ENCODE measurements at places on chromosomes 1 and 21.
A peak's percentile ranks its signal among the peaks of the same experiment; 100 is the strongest.

- DNase-seq = no peak
Observed at GRCh38 chr1:12170263-12170671, 3.5 kb downstream of the TNFRSF1B start.

GRCh38 chr21:38806942-38807284 is 1.2 kb downstream of the ETS2 start:
- DNase-seq = no peak

GRCh38 chr21:38944903-38945302 is 139.2 kb downstream of the ETS2 start:
- DNase-seq = no peak

DNA sequence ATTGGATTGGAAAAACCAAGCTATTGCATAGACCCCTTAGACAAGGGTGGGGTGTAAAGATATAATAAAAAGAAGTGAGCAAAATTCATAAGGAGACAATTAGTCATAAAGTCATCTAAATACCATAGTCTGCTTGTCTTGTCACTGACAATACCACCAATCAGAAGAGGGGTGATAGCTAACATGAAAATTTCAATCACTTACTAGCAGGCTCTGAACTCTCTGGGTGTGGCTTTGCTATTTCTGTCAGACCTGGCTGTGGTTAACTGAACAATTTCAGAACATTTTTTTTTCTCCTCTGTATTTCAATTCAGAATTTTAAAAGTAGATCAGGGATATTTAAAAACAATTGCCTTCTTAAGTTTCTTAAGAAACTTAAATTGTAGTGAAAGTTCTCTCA is 158.5 kb upstream of the PRMT6 start:
- no peak for DNase-seq

- DNase-seq = no peak
Observed at GRCh38 chr1:197065559-197065958, 1.5 kb downstream of the F13B start.

- no peak for DNase-seq
Observed at GRCh38 chr1:236543065-236543669, 19.4 kb downstream of the LGALS8 start.

GRCh38 chr1:25771221-25772114 is 28.5 kb upstream of the SELENON start:
- peak; percentile 40 for DNase-seq

DNA sequence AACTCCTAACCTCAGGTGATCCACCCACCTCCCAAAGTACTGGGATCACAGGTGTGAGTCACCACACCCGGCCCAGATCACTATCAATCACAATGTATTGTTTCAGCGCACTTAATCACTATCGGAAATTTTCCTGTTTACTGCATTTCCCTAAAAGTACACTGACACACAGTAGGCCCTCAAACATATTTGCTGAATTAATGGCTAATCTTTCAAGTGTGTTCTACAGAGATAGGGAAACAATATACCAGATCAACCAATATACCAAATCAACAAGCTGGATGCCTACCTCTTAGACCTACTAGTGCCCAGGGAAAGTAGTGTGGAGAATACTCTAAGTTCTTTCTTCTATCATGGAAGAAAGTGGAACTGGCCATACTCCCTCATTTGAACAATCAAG is 17.1 kb downstream of the UBR4 start:
- DNase-seq = no peak

GRCh38 chr1:224727351-224728289 is 111.5 kb downstream of the CNIH3 start:
- DNase-seq = no peak

- no peak for DNase-seq
Observed at GRCh38 chr1:61230523-61230922, 148.2 kb downstream of the NFIA start.

- DNase-seq = no peak
Observed at GRCh38 chr1:209600541-209600940, 17.0 kb downstream of the CAMK1G start.

DNA sequence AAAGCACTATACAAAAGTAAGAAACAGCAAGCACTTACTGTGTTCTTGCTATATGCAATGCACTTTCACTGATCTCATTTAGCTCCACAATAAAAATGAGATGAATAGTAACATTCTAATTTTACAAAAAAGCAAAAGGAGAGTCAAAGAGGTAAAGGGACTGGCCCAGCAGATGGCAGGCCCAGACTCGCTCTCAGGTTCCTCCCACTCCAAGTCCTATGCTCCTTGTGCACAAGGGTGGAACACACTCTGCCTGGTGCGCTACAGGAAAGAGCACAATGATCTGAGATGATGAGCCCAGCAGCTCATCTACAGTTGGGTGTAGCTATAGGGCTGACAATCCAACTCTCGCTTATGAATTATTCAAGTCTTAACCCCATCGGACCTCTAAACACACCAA is 94.1 kb upstream of the LYST start:
- no peak for DNase-seq

DNA sequence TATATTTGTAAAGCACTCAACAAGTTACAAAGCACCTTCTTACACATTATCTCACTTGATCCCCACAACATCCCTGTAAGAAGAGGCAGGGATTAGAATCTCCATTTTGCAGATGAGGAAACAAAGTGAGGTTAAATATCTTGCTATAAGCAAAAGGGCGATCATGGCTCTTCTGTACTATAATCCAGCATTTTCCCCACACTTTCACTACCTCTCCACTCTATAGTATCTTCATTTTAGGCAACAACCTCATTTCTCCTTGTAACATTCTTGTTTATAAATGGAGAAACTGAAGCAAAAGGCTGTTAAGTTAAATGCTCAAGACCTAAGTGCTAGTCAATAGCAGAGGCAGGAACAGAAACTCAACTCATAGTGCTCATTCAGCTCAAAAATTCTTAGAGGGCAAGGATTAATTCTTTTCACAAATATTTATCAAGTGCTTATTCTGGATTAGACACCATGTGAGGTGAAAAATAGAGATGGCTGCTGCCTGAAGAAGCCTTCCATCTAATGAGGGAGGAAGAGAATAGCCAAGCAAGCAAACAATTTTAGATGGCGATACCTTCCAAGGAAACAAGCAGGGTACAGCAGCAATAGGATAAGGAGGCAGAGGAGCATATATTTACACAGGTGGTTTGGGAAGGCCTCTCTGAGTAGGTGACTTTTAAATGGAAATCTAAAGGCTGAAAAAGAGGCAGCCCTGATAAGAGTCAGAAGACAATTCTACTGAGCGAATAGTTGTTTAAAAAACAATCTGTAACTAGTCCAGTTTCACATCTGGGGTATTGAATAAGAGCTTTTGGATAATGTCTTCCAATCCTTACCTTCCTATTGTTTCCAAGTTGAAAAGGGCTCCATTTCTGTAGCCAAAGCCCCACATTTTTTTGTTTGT is 3.5 kb downstream of the ERRFI1 start:
- DNase-seq = no peak

- no peak for DNase-seq
Observed at GRCh38 chr1:10415211-10415930, 14.9 kb upstream of the CENPS start.

DNA sequence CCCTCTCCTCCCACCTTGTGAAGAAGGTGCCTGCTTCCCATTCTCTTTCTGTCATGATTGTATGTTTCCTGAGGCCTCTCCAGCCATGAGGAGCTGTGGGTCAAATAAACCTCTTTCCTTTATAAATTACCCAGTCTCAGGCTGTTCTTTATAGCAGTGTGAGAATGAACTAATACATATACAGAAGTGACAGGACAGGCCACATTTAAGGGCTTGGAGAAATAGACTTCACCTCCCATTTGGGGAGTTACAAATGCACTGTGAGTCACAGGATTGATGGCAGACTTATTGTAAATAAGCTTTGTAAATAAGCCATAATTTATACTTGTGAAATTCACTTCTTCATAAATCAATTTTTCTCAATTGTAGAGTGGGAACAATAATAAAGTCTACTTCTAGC is 543.3 kb downstream of the LRRIQ3 start:
- DNase-seq = no peak

DNA sequence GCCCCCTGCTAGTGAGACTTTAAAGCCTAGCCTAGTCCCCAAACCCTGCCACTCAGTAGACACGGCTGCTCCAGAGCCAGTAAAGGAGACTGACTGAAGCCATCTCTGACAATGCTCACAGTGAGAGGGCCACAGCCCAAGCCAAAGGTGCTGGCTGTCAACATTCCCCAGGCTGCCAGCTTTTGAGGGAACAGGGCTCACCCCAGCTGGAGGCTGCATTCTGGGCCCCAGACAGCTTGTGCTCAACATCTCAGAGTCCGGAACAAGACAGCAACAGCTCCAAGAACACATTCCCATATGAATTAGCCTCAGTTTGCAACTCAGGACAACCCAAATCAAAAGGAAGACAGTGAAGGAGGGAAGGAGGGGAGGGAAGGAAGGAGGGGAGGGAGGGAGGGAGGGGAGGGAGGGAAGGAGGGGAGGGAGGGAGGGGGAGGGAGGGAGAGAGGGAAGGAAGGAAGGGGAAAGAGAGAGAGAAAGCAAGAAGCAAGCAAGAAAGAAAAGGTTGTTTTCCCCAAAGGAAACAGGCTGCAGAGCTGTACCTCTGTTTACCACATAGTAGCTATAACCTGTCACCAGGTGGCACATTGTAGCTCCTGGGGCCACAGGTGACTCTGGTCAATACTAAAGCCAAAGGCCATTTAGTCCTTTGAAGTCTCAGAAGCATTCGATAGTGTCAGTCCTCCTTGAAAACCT is 5.4 kb downstream of the ARTN start:
- DNase-seq = no peak

GRCh38 chr1:212635141-212635631 is 26.6 kb downstream of the ATF3 start:
- DNase-seq = no peak

- no peak for DNase-seq
Observed at GRCh38 chr1:58964880-58965279, 181.0 kb upstream of the JUN start.

DNA sequence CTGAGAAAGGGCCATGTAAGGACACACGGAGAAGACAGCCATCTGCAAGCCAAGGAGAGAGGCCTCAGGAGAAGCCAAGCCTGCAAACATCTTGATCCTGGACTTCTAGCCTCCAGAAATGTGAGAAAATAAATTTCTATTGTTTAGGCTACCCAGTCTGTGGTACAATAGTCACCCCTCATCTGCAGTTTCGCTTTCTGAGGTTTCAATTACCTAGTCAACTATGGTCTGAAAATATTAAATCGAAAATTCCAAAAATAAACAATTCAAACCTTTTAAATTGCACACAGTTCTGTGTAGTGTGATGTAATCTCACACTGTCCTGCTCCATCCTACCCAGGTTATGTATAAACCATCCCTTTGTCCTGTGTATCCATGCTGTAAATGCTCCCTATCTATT is 52.6 kb downstream of the ZNF644 start:
- DNase-seq = no peak

DNA sequence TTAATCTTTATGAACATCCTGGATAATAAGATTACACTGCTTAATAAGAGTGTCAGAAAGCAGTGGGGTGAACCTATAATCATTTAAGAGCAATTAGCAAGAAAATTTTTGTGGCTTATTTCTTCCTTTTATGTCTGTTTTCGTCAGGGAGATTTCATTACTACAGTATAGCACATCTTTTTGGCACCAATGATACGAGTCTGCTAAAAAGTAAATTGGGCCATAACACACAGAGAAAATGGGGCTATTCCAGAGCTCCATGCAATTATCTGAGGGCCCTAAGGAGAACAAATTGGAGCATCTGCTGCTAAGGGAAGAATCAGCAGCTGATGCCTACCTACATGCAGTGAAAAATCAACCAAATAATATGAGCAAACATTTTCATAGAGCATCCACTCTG is 330.3 kb upstream of the NCAM2 start:
- no peak for DNase-seq

DNA sequence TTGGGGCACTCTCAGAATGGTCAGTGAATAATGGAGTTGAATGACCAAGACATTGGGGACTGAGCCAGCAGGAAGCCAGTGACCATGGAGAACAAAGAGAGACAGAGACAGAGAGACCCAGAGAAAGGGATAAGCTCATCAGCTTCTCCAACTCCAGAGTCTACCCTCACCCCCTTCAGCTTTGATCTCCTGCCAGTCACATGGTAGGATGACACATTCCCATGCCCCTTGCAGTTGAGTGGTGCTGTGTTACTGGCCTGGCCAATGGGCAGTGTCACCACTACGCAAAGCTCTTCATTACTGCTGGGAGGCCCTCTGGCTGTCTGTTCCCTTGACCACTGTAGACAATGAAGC is 643.5 kb downstream of the AJAP1 start:
- DNase-seq = no peak

DNA sequence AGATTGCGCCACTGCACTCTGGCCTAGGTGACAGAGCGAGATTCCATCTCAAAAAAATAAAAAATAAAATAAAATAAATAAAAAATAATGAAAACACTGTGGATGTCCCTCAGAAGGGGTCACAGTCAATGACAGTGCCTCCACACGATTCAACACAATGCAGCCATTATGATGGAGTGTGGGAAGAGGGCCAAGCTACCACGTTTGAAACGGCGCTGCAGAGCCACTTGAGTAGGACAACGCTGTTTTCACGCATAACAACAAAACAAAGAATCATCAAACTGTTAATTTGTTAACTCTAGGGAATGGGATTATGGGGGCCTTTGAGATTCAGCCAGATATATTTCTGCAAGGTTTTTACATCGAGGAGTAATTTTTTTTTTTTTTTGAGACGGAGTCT is 36.5 kb downstream of the NKAIN1 start:
- DNase-seq = no peak

- no peak for DNase-seq
Observed at GRCh38 chr1:213247038-213247437, 196.0 kb downstream of the RPS6KC1 start.

- DNase-seq = no peak
Observed at GRCh38 chr21:26954662-26955121, 12.2 kb downstream of the ADAMTS5 start.

- DNase-seq = no peak
Observed at GRCh38 chr21:41903559-41904351, 24.6 kb upstream of the PRDM15 start.

DNA sequence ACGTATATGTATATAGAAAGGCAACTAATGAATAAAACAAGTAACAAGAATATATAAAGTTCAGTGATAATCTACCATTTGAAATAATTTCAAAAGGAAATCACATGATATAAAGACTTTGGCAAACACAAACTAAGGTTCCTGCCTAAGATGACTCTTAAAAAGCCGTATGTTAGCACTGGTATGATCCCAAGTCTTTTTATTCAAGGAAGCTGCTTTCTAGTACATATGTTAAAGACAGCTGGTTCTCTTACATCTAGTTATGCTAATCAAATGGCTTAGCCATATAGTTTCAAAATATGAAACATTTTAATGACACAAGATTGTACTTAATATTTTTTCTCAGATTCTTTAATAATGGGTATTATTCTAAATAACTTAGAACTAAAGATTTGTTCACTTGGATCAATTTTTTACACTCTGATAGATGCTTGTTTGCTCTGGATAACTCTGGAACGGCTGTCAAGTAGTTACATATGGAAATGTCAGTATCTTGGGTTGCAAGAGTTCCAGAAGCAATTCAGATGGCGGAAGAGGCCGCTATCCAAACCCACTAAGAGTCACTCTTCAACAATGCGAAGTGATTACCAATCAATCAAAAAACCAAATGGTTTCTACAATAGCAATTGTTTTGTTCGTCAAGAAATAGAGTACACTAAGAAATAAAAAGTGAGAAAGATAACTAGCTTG is 21.4 kb downstream of the STX6 start:
- no peak for DNase-seq

All from stimulated activated CD4-positive, alpha-beta T cell treated with anti-CD3 and anti-CD28 coated beads, Interleukin-4, amount 100 ng/mL, for 1 hour (primary cell).